ENCODE measurements at places on chromosomes 6 and 20.

- no peak for DNase-seq
Measured at GRCh38 chr20:11182720-11183119, 508.9 kb upstream of the JAG1 start.

DNA sequence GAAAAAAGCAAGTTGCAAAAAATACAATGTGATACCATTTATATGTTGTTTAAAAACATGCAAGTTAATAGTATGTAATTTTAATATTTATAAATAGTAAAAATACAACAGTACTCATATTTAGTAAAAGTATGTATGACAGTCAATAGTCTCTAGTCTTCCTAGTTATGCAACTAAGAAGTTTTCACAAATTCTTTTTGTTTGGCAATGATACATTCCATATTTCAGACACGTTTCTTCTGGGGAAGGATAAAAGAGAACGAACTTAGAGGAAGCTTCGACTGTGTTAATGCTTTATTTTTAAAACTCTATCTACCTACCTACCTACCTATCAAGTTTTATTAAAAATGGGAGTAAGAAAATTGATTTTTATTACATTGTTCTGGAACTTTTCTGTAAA lies 77.7 kb downstream of the UBE3D start:
- DNase-seq: no peak

DNA sequence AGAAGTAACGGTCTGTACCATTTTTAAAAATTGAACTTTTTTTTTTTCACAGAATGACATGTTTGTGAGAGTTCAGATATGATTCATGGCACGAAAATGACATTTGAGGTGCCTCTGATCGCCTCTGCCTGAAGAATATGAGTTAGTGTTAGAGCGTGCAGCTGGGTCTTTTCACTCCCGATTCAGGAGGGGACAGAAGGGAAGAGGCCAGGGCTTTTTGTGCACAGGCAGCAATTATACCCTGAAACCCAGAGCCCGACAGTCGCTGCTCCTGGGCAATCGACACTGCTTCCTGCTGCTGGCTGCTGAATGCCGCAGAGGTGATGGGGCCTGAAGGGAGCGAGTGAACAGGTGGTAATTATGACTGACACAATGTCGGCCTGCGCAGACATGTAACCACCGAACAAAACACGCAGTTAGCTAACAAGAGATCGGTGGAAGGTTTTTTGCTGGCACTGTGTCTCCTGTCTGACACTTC lies 652.0 kb upstream of the NOX3 start:
- DNase-seq: no peak

DNA sequence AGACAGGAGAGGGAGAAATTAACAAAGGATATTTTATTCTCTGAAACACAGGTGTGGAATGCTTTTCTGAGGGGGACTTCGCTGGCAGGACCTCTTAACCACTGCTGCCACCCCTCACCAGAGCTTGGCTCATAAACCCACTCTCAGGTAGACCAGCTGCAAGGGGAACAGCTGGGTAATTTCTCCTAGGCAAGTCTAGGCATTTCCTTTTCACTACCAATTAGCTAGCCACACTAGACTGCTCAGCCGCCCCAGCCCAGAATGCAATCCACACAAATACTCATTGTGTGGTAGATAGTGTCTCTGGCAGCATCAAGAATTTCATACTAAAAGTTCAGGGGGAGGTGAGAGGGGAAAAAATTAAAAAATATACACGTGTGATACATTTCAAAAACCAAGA lies 267.6 kb upstream of the ID4 start:
- peak; percentile 78 for DNase-seq

GRCh38 chr6:150072201-150072600 lies 3.3 kb upstream of the ULBP3 start:
- no peak for DNase-seq

All from DMS 273 treated with DMSO at 0.1 percent for 48 hours (cell line).